Stimulated activated CD8-positive, alpha-beta memory T cell treated with anti-CD3 and anti-CD28 coated beads, Interleukin-4, amount 100 ng/mL, for 4 hours (primary cell): ENCODE measurements at places on chromosomes 6 and 20.

DNA sequence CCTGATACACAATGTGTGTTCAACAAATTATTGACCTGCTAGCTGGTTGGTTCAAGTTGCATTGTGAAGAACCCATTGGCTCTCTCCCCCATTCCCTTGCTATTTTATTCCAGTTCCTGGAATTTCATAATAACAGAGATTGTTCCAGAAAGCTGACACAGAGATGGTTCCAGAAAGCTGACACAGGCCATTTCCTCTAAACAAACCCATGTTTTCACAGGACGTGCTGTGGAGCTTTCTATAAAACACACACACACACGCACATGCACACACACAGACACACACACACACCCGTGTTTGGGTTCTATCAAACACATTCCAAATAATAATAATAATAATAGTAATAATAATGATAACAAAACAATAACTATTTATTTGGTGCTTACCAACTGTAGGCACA, 259.1 kb downstream of the CLIC5 start:
- DNase-seq = no peak

DNA sequence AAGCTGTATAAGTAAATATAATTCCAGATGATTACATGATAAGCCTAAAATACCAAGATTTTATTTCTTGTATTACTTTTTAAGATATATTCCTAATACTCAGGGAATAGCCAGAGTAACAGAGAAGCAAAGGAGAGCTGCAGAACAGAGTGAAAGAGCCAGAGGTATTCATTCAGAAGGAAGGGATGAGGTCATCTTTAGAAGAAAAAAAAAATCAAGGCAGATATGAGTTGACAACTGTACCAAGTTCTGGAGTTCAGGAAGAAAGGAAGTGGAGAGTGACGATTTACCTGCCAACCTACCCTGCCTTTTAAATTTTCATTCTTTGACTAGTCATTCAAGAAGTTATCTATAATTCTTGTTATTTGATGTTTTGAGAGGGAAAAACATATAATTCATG, 28.8 kb upstream of the NHSL1 start:
- DNase-seq = no peak

DNA sequence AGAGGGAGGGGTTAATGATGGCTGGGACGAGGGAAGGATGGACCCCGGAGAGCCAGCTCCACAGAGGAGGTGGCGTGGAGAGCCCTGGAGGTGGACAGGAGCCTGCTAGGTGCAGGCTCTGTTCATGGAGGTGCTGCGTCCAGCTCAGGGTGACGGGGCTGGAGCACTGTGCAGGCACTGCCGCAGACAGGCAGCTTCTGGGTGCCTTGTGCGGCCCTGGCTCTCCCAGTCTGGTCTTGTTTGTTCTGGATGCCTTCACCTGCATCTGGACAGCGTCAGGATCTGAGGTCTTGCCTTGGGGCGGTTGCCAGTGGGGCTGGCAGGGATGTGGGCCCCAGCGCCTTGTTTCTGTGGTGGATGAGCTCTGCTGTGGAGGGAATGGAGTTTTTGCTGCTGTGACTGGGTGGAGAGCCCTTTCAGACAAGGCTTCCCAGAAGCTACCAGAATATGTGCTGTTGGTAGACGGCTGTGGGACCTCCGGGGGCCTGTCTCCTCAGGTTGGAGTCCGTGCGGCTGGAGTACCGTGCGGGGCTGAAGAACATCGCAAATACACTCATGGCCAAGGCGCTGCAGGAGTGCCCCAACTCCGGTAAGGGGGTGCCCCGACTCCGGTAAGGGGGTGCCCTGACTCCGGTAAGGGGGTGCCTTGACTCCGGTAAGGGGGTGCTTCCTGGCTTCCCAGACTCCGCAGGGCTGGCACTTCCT, 7.8 kb upstream of the C20orf204 start:
- no peak for DNase-seq

- no peak for DNase-seq
Measured at GRCh38 chr6:91317984-91318383, 731.1 kb upstream of the MAP3K7 start.

DNA sequence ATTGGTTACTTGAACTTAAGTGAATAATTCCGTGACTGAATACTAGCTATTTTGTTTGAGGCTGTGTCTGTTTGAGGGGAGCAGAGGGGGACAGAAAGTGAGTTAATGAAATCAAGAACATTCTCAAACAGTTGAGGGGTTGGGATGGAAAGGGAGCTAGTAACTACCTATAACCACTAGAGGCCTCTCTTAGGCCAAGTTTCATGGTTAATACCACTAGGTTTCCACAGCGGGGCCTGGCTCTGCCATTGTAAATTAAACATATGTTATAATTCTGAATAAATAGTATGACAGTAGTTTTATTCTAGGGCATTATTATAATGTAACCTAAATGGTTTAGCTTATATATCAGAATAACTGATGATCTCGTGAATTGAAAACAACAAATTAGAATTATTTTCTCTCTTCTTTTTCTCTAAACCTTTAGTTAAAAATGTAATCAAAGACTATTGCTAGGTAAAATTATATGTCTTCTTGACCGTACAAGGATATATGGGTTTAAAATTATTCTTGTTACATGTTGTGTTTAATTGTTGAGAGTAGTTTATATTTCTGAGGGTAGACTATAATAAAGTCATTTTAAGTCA, 108.1 kb downstream of the BCKDHB start:
- DNase-seq = no peak

DNA sequence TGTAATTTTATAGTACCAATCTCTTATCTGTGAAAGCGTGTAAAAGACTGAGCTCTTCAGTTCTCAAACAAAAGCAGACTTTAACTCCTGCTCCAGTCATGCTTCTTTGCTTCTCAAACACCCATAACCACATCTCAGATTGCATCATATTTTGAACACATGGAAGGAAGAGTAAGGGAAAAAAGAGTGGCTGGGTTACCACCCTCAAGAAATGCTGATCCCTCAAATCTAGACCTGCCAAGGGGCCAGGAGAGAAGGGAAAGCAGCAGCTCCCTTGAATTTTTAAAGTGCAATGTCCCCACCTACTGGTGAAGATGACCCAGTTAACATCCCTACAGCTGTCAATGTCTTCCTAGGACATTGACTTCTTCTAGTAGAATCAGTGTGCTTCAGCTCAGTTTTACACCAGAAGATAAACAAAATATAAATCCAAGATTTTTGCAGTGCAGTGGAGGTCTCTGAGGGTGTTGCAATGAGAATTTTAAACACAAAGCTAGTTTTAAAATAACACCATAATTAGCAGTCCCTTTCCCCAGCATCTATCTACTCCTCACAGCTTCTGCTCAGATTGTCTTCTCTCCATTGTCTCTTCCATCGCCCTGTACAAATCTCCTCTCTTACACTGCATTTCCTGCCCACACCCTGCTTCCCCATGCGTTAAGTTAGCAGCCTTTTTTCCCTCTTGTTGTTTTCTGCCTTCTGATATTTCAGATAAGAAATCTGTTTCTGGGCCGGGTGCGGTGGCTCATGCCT, 22.6 kb upstream of the HLA-DQB2 start:
- no peak for DNase-seq

GRCh38 chr6:91877994-91878393, 1291.1 kb upstream of the MAP3K7 start:
- DNase-seq = no peak

GRCh38 chr20:41746635-41747034, 128.5 kb upstream of the CHD6 start:
- no peak for DNase-seq

- DNase-seq = no peak
Measured at GRCh38 chr6:92047152-92047850, 1372.1 kb downstream of the EPHA7 start.

DNA sequence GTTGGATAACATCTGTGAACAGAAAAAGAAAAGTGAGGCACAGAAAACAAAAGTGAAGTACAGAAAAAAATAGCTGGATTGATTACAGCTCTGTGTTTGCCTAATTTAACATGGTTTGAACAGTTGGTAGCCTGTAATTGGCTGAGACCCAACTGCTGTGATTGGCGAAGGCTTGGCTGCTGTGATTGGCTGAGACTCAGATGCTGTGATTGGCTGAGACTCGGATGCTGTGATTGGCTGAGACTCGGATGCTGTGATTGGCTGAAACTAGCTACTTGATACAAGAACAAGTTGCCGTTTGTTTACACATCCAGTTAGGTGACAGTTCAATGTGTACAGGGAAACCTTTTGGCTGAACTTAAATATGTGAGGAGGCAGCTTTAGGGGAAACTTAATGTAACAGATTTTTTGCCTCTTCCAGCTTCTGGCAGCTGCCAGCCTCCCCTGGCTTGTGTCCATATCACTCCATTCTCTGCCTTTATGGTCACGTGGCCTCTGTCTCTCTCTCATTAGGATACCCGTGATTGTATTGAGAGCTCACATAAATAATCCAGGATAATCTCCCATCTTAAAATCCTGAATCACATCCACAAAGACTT, 223.4 kb upstream of the FOXA2 start:
- DNase-seq = no peak

DNA sequence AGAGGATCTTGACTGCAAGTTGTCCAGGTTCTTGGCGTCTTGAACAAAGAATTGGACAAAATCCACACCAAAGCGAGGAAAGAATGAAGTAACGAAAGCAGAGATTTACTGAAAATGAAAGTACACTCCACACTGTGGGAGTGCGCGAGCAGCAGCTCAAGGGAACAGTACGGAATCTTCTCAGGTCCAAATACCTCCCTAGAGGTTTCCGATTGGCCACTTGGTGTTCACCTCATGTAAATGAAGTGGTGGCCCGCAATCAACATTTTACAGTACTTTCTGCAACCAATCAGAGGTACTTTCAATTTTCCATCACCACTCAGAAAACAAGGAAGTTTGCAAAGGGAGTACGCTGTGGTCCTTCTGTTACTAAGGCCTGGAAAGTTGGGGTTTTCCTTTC, 122.4 kb downstream of the PTPRK start:
- no peak for DNase-seq

DNA sequence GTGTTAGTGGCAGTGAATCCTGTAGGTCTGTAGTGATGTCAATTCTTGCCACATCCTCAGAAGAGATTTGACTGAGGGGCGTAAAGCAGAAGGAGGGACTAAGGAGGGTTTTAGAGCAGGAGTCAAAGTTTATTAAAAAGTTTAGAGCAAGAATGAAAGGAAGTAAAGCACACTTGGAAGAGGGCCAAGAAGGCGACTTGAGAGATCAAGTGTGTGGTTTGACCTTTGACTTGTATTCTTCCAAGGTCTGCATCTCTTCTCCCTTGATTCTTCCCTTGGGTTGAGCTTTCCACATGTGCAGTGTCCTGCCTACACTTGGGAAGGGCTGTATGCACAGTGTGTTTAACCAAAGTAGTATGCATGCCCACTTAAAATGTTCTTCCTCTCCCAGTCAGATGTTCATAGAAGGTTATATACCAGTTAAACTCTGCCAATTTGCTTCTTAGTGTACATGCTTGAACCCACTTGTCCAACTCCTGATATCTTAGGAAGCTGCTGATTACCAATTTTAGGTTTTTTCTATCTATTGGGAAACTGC, 627.6 kb downstream of the MMUT start:
- DNase-seq = no peak

DNA sequence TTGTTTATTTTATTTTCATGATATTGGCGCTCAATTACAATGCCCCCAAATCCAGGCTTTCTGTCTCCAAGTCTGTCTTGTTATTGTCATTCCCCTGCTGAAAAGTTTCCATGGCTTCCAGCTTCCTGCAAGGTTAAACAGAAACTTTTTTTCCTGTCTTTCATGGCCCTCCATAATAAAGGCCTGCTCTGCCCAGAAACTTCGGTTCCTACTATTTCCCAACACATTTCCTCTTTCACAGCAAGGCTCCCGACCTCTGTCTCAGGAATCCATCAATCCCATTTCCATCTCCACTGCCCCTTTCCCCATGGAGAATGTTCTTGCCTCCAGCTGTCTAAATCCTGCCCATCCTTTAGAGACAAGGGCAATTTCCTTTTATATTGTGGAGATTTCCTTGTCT, 365.2 kb upstream of the JARID2 start:
- no peak for DNase-seq

DNA sequence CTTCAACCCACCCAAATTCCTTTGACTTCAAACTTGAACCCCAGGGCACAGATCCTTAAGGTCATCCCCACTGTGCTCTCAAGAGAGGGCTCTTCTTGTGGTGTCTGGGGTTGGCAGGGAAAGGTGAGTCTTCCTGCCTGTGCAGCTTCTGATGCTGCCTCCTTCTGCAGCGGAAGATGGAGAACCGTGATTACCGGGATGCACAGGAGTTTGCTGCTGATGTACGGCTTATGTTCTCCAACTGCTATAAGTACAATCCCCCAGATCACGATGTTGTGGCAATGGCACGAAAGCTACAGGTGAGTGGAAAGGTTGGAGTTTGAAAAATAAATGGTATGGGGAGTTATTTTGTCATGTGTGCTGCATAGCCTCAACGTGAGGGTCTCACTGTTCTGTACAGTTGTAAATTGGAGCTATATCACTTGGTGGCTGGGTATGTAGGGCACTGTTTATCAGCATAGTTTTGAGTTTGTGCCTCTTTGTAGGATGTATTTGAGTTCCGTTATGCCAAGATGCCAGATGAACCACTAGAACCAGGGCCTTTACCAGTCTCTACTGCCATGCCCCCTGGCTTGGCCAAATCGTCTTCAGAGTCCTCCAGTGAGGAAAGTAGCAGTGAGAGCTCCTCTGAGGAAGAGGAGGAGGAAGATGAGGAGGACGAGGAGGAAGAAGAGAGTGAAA, 9.0 kb downstream of the BRD2 start:
- no peak for DNase-seq

- no peak for DNase-seq
Measured at GRCh38 chr6:156905801-156906200, 128.6 kb downstream of the ARID1B start.

DNA sequence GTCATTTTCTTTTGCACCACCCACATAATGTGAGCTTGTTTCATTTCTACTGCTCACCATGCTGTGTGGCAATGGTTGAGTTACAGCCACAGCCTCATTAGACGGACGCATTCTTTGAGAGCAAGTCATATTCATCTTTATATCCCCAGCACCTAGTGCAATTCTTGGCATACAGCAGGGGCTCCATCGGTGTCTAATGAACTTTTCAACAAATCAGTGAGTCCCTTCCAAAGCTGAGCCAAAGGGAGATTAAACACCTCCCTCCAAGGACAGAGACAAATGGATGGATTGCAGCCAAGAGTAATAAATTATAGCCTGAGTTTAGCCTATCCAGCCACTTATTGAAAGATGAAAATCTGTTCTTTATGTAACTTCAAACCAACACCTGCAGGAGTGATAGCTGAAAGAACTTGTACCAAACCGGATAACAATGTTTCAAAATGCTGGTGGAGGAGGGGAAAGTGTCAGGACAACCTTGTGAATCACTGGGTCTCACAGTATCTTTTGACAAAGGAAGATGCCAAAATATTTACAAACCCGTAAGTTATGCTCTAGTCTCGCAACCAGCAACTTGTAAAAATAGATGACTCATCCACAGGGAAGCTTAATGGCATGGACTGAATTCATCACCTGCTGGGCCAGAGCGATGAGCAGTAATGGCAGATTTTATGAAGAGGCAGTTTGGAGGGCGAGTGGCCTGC, 139.0 kb downstream of the PXDC1 start:
- no peak for DNase-seq
